ENCODE measurements at places on chromosomes 2 and 18. TPM values are rescaled to one million over a fixed set of nuclear protein-coding genes. Genes with fewer than 3 reads are reported as not detected.

IFIH1 gene
- 11.1 TPM for total RNA-seq

GCFC2 gene
- 18.6 TPM for total RNA-seq

KCNF1 gene
- total RNA-seq = 0.19 TPM

EPB41L3 gene
- 48.2 TPM for total RNA-seq

ERFE gene
- total RNA-seq = 0.79 TPM

B4GALT6 gene
- total RNA-seq = 4.5 TPM

ITGA4 gene
- total RNA-seq = 10.5 TPM

CTLA4 gene
- total RNA-seq = not detected

TCF23 gene
- total RNA-seq = 10.7 TPM

FIGN gene
- total RNA-seq = 14.4 TPM

ZNF514 gene
- total RNA-seq = 12.2 TPM

HOXD12 gene
- total RNA-seq = not detected

AQP12A gene
- not detected for total RNA-seq

OXER1 gene
- total RNA-seq = 2.2 TPM

CNDP1 gene
- total RNA-seq = not detected

DNA sequence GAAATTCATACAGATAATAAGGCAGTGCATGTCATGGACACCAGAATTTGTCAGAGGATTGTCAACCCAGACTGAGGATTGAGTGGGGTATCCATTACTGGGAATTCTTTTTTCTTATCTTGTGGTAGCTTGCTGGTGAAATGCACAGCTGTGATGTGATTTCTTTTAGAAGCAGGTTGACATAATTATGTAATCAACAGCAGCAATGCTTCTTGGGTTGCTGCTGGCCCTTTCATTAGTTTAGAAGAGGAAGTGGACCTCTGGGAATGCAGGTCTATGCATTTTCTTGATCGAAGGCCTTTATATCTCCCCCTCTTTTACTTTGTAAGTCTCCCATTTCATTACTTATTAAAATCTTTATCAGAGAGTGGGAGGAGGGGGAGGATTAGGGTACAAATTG, 319.9 kb downstream of the AGPS start:
- DNase-seq = no peak

GRCh38 chr18:2168022-2168421, 403.3 kb downstream of the METTL4 start:
- DNase-seq = no peak

DNA sequence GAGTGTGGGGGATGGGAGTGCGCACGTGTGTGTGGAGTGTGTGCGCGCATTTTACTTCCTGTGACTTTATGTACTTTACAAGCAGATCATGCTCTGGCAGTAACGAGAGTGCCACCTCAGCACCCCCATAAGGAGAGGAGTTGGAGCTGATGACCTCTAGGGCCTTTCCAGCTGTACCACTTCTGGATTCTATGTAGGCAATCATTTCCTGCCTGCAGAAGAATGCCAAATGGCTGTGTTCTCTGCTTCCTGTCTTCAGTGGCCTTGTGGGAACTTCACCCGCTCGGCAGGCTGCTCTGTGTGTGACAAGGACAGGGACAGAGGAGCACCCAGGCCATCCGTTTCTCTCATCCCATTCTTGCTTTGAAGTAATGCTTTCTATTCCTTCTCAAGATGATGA, 22.8 kb upstream of the ZNF385B start:
- no peak for DNase-seq

GRCh38 chr18:10076502-10077030, 162.8 kb downstream of the VAPA start:
- no peak for DNase-seq

GRCh38 chr18:14947482-14948162, 199.7 kb downstream of the ANKRD30B start:
- DNase-seq = peak; percentile 48

DNA sequence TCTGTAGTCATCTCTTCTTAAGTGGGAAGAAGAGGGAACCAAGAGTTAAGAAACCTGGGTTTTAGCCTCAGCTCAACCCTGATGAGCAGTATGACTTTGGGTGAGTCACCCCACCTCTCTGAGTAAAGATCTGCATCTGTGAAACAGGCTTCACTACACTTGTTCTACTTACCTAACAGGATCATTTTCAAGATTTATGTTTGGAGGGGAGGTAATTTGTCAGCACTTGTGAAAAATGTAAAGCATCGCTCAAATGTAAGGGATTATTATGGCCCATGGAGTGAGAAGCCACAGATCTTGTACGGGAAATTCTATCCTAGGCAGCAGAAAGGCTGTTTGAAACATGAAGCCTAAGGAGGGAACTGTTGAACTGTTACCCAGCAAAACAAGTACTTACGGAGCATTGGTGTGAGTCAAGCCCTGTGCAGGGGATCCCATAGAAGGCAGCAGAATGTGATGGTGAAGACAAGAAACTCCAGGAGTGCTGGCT, 160.6 kb downstream of the PRKCE start:
- no peak for DNase-seq

- DNase-seq = no peak
Observed at GRCh38 chr2:161163440-161163839, 3.2 kb downstream of the TANK start.

- DNase-seq = no peak
Observed at GRCh38 chr2:129667577-129667976, 311.9 kb upstream of the RAB6C start.

GRCh38 chr2:133139847-133140533, 428.3 kb downstream of the NCKAP5 start:
- DNase-seq = no peak

DNA sequence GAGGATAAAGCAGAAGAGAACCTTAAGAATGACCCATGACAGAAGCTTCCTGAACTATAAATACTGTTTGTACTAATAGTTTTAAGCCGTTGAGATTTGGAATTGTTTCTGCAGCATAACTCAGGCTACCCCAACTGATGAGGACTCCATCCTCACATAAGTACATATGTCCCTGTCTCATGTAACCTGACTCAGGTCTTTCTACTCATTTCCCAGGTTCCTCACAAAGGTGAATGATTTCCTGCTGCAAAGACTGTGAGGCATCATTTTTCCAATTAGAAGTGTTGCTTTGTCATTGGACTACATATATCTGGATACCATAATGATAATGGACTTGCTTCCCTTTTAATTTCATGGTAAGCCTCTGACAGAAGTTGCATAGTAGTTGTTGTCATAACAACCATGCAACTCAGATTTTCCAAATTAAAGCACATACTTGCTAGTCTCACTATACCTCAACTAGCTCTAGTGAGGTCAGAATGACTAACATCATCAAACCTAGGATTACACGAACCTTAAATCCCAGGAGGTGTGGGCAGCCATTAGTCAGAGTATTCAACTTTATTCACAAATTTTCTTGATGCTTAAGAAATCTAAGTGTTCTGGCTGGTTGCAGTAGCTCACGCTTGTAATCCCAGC, 38.0 kb upstream of the NEDD4L start:
- DNase-seq = no peak

DNA sequence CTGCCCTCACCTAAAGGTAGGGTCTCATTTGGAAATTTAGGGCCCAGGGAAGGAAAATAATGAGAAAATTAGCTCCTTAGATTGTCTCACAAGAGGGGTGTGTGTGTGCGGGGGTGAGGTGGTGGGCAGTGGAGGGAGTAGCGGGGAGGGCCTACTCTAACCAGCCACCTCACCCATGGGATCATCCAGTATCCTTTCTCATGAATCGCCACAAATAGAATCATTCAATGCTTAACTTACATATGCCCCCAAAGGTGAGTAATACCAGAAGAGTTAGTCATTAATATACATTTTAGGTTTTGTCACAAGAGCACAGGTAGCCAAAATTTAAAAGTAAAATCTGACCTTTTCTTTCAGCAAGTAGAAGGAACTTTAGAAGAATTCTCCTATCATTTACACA, 122.1 kb downstream of the PLEKHM3 start:
- no peak for DNase-seq

DNA sequence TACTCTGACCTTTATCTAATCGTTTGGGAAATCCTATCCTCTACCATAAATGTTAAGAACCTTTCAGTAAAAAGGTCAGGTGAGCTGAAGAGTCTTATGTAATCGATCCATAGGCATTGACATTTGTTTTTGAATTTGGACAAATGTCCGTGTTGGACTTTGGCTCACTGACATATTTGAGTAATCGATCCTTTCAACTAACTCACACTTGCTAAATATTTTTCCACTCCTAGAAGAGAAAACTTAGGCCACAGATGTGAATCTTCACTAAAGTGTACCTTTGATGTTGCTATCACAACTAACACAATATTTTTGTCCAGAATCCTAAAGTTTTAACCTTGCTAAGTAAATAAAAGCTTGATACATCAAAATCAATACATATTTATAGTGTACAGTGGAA, 89.5 kb downstream of the CCDC102B start:
- DNase-seq = no peak

- no peak for DNase-seq
Observed at GRCh38 chr2:208012449-208012848, 12.9 kb downstream of the PLEKHM3 start.

- no peak for DNase-seq
Observed at GRCh38 chr2:171516793-171517192, 5.5 kb upstream of the CYBRD1 start.

DNA sequence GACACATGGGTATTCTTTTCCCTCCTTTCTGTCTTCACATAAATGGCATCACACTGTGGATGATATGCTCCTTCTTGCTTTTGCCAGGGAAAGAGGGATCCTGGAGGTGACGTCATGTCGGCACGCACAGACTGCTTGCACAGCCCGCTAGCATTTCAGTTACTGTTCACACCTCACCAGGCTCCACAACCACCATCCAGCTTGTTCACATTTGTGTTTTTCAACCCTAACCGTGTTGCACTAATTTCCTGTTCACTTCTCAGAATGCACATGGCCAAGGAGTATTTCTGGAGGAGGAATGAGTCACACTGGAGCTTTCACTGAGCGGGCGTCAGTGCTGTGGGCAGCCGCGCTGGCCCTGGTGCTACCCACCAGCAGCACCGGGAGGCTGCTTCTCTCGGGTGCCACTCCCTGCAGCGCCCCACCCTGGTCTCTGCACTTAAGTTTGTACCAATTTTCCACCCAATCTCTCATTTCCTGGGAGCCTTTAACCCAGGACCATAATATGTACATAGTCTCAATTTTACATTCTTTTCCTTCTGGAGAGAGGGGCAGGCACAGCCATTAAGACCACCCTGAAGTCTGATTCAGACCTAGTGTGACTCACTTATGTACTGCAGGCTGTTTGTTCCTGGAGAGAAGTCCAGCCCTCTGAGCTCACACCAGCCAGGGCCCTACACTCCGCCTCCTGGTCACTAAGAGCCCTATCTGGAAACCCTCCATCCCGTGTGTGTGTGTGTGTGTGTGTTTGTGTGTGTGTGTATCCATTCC, 65.1 kb downstream of the MBP start:
- DNase-seq = peak; percentile 91

DNA sequence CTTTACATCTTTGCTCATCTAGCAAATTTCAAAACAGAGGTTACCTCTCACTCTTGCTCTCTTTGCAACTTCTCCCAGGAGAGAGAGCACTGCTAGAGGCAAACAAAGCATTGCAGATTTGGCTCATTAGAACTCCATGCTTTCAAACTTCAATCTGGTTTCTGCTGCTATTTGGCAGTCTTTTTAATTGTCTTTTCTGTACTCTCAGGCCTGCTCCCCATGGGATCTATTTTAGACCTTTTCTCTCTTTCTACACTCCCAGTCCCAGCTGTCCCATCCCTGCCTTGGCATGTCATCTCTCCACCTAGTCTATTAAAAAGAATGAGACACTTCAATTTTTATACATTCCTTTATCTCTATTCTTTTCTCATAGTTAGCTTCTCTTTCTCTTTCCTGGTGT, 15.2 kb downstream of the KCNJ3 start:
- no peak for DNase-seq

GRCh38 chr18:79548621-79548985, 131.0 kb upstream of the CTDP1 start:
- DNase-seq = no peak

- no peak for DNase-seq
Observed at GRCh38 chr2:100260712-100261620, 61.3 kb downstream of the LONRF2 start.
